ENCODE measurements at places on chromosomes 6 and 20.
A peak's percentile ranks its signal among the peaks of the same experiment; 100 is the strongest.

GRCh38 chr6:156687789-156688619 lies 89.2 kb upstream of the ARID1B start:
- DNase-seq, result no peak

DNA sequence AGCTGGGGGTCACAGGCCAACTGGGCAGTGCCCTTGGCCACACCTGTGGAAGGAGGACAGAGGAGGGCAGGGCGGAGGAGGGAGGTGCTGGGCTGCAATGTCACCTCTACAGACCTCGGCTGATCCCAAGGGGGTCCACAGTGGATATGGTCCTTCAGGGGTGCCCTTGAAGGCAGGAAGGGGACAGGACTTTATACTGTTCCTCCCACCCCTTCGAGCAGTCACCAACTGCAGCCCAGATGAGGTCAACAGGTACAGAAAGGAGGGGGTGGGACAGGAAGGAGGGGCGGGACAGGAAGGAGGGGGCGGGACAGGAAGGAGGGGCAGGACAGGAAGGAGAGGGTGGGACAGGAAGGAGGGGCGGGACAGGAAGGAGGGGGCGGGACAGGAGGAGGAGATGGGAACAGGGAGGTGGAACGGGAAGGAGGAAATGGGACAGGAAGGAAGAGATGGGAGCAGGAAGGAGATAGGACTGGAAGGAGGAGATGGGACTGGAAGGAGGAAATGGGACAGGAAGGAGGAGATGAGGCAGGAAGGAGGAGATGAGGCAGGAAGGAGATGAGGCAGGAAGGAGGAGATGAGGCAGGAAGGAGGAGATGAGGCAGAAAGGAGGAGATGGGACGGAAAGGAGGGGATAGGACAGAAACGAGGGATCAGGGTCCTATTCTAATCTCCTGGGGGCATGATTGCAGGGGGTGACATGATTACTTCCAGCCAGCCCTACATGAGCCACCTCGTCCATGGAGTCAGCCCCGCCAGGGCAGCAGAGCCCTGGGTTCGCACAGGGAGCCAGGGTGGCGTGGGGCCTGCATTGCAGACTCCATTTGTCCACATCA lies 19.4 kb upstream of the MRGBP start:
- peak; percentile 17 for DNase-seq

GRCh38 chr6:6179858-6180623 lies 140.4 kb downstream of the F13A1 start:
- DNase-seq, result no peak

DNA sequence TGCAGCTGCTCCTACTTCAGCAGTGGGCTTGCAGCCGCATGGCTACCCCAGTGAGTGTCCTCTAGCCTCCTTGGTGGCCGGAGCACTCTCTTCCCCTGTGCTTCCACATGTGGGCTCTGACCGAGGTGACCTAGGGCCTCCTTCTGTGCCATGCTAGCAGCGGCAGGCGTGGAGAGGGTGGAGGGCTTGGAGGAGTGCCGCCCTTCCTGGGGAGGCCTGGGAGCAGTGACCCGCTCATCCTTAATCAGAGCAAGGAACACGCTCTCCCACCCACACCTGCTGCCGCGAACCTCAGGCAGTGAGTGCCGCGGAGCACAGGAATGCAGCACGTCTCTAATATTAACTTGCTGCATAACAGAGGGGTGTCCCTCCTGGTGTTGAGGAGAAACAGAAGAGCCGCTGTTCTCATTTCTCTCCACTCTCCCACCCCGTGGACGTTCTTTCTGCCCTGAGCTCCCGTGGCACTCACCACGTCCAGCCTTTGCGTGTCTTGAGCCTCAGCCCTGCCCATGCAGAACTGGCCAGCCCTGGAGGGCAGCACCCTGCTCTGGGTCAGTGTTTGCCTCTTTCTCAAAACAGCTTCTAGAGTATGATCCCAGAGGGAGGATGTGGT lies 31.9 kb downstream of the DUSP22 start:
- DNase-seq, result no peak

GRCh38 chr6:100686216-100686615 lies 194.9 kb downstream of the ASCC3 start:
- no peak for DNase-seq

DNA sequence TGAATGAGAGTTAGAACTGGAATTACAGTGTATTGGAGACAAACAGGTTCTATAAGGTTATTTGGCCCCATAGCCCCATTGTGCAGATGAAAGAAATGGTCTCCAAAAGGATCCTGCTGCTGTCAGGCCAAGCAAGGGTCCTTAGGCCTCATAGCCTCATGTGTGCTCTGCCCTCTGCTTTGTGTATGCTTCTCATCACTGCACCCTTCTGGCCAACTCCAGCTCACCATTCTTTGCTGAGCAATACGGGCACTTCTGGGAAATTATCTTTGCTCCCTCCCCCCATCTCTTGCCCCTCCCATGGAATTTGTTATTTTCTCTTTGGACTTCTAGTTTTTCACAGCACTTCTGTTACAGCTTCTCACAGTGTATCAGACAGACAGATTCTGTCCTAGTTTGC lies 298.8 kb downstream of the FOXA2 start:
- DNase-seq, result no peak

GRCh38 chr6:5257400-5257799 lies 3.4 kb downstream of the LYRM4 start:
- DNase-seq, result no peak

DNA sequence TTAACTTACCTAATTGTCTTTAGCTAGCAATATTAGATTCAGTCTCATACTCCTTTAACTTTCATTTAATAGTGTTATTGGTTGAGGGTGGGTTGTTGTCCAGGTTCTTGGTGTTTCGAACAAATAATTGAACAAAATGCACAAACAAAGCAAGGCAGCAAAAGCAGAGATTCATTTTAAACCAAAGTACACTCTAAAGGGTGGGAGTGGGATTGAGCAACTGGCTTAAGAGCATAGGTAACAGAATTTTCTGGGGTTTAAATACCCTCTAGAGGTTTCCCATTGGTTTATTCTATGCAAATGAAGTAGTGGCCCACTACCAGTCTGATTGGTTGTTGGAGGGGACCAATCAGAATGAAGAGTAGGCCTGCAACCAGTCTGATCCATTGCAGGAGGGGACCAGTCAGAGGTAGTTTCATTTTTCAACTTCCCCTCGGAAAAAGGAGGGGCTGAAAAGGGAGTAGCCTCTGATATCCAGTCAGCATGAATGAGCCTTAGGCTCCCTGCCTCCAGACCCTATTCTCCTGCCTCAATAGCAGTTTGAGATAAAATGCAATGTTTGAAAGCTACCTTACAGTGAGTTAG lies 26.3 kb upstream of the RAB23 start:
- no peak for DNase-seq

DNA sequence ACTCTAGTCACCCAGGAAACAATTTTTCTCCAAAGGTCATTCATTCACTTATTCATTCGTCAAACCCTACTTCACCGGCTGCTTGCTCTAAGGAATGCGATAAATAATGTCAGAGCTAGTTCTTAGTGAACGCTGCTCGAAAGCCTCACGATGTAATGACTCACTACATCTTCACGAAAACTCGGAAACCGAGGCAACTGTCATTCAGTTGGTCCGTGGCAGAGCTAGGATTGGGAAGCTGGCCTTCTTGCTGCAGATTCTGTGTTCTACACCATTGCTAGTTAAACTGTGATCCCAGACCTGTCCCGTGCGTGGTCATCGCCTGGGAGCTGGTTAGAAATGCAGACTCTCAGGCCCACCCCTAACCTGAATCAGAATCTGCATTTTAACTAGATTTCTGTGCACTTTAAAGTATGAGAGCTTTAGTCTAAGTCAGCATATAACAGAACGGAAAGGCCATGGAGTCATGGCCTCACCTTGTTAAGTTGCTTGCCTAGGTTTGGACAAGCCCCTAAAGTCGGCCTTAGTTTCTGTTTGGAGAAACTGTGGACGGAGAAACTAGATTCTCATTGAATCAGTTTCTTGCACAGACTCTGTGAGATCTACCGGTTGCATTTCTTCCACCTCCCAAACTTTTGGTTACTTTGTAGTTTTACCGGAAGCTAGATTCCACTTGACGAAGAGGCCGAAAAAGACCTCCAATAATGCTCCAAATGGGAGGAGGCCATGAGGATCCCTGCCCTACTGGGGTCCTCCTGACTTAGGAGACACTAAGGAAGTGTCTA lies 651 bp upstream of the CCND3 start:
- no peak for DNase-seq

GRCh38 chr6:129340983-129341382 lies 369.0 kb downstream of the ARHGAP18 start:
- DNase-seq, result no peak

GRCh38 chr6:138454981-138455706 lies 44.1 kb downstream of the NHSL1 start:
- peak; percentile 36 for DNase-seq

DNA sequence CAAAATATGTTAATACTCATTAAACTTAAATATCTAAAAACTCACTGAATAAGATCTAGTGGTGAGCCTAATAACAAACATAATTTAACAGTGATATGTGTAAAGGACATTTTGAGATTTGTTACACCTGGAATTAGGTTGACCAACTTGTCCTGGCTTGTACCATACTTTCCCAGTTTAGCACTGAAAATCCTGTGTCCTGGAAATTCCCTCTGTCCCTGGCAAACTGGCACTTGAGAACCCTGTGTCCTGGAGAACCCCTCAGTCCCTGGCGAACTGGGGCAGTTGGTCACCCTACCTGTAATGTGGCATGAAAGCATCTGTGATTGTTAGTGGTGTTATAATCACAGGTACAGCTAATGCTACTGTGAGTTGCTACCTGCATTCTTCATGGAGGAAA lies 6.9 kb upstream of the PRND start:
- no peak for DNase-seq

DNA sequence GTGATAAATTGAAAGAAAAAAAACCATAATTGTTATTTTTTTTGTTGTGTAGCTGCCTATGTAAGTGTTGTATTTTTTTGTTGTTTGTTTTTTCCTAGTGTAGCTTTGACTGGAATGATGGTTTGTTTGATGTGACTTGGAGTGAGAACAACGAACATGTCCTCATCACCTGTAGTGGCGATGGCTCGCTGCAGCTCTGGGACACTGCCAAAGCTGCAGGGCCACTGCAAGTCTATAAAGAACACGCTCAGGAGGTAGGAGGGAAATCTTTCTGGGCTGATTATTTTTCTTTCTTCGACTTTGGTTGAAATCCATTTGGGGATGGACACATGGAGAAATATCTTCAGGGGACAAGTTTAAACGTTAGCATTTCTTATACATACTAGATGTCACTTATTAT lies 3.8 kb downstream of the PEX7 start:
- no peak for DNase-seq

DNA sequence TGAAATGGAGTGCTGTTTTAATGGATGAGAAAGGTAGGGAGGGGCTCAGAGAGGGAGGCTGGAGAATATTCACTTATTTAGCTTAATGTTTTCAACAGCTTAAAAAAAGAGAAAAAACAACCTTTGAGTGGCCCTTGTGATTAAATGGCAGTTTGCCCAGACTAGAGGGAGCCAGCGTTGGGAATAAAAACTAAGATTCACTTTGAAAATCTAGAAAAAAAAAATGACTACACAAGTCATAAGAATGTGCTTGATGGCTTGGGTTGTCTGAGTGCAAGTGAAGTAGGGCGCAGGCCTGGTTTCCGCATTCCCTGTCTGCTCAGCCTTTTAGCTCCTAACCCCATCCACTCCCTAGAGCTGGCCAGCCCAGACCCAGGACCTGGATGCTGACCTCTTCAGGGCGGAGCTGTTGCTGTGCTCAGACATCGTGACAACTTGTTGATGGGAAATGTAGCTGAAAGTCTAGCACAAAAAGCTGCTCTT lies 28.9 kb downstream of the UTRN start:
- DNase-seq, result no peak

DNA sequence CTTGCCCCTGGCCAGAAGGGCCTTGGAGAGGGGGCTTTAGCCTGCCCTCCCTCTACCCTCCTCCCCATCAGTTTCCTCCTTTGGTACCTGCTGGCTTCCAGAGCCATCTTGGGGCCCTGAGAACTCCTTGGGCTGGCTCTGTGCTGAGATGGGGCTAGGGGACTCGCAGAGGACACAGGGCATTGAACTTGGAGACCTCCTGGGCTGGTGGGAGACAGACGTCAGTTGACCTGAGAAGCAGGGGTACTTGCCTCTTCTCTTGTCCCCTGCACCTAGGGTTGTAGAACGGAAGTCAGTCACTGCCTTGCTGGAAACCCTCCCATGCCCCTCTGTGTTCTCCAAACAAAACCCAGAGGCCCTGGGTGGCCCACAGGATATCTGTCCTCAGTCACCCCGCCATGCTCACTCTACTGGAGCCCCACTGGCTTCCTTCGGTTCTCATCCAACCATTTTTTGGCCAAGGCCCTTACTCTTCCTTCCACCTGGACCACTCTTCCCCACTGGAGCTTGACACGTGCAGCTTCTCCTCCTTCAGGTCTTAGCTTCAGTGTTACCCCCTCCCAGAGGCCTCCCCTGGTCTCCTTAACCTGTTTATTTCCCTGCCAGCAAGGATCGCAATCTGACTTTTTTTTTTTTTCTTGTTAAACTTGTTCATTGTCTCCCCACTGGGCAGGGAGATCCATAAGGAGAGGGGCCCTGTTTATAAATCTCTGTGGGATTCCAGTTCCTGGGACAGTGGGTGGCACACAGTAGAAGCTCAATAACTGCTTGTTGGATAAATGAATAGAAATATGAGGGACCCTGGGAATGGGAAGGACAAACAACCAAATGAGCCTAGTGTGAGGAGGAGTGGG lies 971 bp downstream of the RBCK1 start:
- no peak for DNase-seq

GRCh38 chr20:36532388-36532787 lies 8.9 kb upstream of the MYL9 start:
- no peak for DNase-seq

DNA sequence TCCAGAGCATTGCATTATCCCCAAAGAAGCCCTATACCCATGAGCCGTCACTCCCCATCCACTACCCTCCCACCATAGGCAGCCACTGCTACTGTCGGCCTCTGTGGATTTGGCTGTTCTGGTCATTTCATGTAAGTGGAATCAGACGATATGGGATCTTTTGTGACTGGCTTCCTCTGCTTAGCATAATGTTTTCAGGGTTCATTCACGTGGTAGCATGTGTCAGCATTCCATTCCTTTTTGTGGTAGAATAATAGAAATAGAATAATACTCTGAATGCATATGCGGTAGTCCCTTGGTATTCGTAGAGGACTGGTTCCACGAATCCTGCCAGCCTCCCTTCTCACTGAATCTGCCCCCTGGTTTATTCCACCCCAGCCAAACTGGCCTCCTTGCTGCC lies 402.6 kb upstream of the SULF2 start:
- no peak for DNase-seq

- no peak for DNase-seq
Measured at GRCh38 chr20:50138479-50139393, 14.8 kb downstream of the PEDS1 start.

DNA sequence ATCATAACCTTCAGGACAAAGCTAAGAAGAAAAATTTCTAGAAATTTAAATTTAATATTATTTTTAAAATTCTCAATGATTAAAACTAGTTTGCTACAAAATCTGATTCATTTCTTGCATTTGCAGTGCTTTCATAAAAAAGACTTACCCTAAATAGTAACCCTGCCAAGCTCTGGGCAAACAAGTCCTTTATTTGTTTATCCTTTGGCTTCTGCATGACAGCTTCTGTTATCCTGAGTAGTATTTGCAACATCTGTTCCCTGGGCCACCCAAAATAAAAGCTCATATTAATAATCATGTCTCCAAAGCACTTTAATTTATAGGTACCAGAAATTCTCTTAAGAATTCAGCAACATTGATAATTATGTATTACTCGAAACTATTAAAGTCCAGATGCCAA lies 101.3 kb downstream of the RALGAPA2 start:
- no peak for DNase-seq
